ENCODE measurements at places on chromosomes 13 and 19.

DNA sequence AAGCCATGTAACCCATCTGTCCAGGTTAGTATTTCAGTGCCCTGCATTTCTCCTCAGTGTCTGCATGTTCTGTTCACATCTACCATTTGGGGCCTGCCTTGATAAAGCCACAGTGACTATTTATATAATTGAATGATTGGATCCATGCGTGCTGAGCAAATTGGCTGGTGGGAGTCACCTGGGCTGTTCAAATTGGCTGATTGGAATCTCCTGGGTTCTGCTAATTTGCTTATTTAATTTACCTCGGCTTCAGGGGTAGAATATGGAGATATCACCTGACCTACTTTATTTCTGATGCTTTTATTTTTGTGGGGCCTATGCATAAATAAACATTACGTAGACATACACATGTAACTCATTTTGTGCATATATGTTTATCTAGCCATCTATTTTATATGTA, 167.7 kb downstream of the ZNF486 start:
- DNase-seq: no peak

DNA sequence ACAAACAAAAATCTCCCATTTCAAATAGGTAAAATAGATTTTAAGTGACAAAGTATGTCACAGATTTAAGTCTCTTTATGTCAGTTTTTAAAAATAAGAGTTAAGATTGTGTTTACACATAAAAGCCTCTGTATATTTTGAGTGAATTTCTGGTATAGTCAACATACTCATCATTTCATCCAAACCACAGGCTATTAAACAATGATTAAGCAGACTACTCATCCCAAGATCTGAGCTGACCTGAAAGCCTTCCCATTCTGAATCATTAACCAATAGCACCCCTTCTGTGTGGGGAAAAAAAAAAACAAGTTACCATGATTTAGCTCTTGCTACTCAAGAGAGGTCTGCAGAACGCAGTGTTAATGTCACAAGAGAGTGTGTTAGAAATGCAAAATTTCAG, 284.4 kb upstream of the NBEA start:
- DNase-seq: no peak

GRCh38 chr19:4447327-4448146, 10.1 kb downstream of the UBXN6 start:
- DNase-seq: no peak

DNA sequence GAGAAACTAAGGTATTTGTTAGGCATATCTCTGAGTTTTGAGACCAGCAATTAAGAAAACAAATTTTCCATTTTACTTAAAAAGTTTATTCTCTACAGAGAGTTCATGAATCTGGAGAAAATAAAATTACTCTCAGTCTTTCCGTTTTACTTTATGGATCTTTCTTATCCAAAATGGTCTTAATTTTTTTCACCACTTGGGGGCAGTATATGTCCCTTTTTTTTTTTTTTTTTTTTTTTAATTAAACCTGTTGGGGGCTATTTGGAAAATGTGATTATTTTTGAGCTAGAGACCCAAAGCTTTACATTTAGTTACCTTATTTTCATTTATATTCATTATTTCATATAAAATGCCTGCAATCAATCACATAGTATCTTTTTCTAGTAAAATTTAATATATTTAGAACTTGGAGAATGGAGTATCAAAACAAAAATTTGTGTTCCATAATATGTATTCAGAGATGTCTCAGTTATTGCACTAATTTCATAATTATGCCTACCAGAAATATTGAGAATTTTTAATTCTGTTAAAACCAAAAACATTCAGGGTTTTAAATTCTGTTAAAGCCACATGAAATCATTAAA, 27.1 kb downstream of the PIBF1 start:
- DNase-seq: no peak

DNA sequence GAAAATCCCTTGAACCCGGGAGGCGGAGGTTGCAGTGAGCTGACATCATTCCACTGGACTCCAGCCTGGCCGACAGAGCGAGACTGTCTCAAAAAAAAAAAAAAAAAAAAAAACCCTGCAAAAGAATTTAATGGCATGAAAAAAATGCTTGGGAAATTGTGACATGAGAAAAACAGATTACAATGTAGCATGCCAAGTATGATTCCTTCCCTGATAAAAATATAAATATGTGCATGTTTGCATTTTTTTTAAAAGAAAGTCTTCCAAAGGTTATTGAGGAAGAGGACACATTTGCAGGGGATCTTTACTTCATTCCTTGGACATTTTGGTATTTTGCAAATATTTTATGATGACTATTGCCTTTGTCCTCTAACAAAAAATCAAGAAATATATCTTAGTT, 14.5 kb upstream of the ZBTB32 start:
- no peak for DNase-seq

DNA sequence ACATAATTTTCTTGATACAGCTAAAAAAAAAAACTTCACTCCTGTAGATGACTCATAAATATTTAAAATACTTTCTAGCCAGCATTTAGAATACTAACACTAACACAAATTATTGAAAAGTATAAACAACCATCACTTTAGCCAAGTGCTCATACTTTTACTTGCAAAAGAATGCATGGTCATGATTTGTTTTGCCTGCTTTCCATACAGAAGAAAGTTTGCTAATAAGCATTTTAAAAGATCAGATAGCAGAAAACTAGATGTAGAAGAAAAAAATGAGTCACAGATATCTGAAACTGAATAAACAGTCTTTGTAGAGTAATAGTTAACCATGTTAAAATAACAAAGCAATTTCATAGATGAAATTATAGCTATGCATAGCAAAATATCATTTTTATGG, 2280.4 kb upstream of the PCDH20 start:
- no peak for DNase-seq

GRCh38 chr19:27777726-27778125, 1435.2 kb downstream of the UQCRFS1 start:
- no peak for DNase-seq

DNA sequence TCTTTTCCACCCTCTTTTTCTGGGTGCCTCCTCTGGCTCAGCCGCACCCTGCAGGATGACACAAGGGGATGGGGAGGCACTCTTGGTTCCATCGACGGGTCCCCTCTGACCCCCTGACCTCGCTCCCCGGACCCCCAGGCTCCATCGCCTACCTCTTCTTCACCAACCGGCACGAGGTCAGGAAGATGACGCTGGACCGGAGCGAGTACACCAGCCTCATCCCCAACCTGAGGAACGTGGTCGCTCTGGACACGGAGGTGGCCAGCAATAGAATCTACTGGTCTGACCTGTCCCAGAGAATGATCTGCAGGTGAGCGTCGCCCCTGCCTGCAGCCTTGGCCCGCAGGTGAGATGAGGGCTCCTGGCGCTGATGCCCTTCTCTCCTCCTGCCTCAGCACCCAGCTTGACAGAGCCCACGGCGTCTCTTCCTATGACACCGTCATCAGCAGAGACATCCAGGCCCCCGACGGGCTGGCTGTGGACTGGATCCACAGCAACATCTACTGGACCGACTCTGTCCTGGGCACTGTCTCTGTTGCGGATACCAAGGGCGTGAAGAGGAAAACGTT, 24.0 kb downstream of the LDLR start:
- DNase-seq: no peak

DNA sequence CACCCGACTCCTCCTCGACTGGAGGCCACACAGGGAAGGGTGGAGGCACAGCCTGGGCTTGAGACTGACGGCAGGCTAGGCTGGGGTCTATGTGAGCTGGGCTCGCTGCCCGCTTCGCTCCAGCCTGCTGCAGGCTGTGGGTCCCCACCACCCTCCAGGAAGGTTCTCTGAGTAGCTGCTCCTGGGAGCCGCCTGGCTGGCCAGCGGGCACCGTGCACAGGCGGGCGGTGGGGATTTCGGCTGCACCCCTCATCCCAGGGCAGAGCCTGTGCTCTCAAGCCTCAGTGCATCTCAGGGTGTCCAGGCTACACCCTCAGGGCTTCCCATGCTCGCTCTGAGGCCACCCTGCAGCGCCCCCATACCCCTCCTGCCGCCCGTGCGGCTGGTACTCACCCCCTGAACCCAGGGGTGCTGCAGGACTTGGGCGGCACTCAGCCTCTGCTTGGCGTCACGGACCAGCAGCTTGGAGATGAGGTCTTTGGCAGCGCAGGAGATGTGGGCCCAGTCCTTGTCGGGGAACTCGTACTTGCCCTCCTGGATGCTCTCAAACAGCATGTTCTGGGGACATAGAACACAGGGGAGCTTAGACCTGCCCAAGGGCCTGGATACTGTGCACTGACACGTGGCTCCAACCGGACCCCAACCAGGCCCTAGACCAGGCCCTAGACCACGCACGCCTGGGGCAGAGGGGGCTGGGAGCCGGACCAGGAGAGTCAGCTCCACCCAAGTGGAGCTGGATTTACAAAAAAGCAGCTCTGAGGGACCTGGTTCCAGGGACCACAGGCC, 10.2 kb downstream of the MKNK2 start:
- no peak for DNase-seq

DNA sequence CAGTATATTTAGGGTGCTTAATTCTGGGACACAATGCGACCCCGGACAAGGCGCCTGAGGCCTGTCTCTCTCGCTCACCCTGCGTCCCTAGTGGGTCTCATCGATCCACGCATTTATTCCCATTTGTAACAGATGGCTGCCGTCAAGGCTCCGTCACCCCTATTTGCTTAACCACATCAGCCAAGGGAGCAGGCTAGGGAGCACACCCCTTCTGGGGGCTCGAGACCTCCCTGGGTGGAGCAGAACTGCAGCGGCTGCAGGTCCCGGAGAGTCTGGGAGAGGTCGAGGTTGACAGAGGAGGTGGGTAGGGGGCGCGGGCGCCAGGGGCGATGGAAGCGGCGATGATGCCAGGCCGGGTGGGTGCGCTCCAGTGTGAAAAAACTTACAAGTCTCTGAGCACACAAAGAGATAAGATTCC, 507 bp downstream of the ALG5 start:
- DNase-seq: no peak
